ENCODE measurements at places on chromosomes 1 and 21.

- DNase-seq: no peak
Measured at GRCh38 chr1:198265073-198265661, 108.4 kb downstream of the NEK7 start.

DNA sequence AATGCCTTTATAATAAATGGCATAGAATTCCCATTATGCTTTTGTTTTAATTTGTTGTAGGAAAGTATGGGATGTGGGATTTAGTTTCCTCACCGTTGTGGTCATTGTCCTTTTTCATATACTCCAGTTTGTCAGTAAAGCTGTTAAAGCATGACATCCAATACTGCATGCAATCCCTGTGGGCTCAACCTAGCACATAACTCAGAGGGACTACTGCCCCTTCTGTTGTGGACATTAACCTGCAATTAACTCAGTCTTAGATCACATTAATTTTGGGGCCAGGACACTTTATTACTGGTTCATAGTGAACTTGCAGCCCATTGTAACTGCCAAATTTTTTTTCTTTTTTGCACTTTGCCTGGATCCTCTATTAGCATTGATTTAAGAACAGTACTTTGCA is 112.5 kb downstream of the DNM3 start:
- no peak for DNase-seq

DNA sequence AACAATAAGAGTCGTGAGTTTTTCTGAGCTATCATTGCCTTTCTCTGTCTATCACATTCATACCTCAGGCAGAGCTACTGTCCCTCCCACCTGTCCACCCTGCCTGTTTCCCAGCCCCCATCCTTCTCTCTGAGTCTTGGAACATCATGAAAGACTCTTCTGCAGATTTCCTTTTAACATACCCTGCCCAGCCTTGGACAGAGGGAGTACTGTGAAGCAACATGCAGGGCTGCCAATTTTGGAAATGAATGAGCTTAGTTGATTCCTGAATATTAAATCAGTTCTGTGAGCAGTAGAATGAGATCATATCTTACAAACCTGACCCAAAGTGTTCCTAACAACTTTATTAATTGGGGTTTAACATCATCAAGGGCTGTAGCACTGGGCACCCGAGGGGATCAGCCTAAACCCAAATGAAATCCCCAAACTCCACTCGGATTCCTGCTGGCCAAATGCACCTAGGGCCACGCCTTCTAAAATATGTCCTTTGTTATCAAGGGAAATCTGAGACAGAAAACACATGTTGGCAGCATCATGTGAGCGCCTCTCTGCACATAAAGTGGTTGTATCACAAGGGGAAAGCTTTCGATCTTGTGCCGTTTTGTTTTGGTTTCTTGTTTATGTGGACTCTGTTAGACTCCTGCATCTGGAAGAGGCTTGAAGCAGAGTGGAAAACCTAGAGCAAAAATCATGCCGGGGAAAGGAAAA is 357.6 kb downstream of the KIF26B start:
- DNase-seq: no peak

DNA sequence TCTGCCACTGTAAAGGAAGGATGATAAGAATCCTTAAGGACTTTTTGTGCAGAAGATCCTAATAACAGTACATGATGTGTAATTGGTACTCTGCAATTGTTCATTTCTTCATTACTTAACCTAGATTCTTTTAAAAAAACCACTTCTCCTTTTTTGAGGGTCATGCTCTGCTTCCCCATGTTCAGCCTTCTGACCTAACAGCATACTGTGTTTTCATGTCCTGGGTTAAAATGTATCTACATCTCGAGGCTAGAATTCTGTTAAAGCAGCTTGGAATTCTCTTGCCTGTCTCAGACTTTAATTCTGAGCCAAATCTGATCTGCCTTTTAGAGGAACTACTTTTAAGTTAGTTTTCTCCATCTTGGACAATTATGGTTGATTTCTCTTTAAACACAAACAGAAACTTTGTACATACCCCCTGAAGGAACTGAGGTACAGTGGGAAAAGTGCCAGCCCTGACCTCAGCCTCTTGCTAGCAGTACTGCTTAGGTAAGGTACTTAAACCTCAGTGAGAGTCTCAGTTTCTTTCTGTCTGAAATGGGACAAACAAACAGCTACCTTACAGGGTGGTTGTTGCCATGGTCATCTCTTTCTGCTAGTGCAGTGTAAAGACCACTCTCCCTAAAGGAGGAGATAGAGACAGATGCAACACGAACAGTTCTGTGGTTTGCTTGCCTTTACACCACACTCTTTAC is 103.2 kb upstream of the DYNLT5 start:
- DNase-seq: no peak

- DNase-seq: no peak
Measured at GRCh38 chr21:44579056-44579832, 1.2 kb downstream of the KRTAP10-5 start.

DNA sequence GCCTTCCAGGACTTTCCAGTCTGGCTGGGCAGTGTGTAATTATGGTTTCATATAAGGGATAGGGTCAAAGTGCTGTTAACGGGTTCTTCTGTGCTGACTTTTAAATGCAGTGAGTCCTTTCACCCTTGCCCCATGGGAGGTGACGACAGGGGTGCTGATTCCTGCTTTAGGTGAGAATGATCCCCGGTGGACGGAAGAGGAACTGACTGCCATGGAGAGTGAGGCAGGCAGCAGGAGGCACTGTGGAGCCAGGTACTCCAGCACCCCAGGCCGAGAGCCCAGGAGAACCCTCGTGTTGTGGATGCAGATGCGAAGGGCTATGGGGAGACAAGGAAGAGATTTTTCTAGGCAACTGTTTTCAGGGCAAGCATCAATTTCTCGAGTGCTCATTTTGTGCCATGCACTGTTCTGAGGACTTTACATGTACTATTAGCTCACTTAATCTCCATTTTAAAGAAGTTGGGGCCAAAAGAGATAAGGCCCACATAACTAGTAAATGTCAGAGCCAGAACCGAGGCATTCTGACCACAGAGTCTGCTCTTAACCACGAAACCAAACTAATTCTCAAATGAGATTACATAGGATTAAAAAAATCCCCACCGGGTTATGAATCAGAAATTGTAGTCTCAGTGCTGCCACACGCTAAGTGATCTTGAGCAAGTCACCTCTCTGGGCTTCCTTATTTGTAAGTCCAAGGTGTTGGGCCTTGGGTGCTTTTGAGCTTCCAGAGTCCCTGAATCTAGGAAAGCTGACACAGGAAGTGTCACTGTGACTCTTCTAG is 28.2 kb downstream of the STPG1 start:
- DNase-seq: no peak

- no peak for DNase-seq
Measured at GRCh38 chr1:165912638-165913037, 85.2 kb downstream of the UCK2 start.

GRCh38 chr1:4565801-4566449 is 88.5 kb upstream of the AJAP1 start:
- no peak for DNase-seq

DNA sequence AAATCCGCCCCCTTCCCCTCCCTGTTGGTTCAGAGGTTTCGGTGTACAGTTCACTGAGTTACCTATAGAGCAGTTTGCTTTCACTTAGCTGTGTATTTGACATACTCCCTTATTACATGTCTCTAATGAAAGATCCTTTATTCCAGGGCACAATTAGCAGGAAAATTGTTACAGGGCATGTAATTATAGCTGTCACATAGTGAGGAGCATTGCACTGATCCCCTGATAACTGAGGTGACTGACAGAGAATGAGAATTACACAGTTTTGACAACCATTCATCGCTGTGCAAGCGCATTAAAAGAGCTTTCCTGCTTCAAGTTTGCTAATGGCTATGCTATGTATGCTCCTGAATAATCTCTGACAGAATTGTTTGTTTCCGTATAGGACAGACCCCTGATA is 26.9 kb downstream of the DAP3 start:
- DNase-seq: no peak

DNA sequence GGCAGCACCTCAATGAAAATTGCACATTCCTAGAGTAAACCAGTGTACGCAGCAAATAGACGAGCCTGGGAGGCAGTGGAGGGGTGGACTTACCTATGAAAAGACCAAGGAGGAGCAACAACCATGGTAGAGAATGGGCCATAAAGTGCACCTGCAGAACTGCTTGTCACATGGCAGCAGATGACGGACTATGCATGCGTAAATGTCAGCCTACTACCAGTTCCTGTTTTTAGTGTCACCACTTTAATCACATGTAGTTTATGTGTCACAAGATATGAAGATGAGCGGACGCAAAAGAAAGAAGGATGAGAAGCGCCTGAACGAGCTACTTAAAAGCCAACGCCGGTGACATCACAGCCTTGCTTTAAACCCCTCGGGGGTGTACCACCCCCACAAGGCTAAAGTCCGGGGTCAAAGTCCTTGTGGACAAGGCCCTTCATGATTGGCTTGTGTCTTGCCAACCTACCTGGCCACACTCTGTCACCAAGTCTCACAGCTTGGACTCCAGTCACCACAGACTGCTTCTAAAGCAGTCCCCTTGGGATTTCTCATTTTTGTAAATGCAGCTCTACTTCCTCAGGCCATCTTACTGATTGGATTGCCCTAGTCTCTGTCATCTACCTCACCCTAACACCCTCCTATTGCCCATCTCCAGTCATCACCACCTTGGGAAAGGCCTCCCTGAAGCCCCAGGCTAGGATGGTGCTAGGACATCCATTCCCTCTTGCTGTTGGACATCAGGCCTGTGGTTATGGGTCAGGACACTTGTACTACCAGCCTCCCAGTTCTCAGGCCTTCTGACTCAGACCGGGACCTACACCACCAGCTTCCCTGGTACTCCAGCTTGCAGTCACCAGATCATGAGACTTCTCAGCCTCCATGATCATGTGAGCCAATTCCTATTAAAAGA is 6.0 kb upstream of the LY9 start:
- no peak for DNase-seq

DNA sequence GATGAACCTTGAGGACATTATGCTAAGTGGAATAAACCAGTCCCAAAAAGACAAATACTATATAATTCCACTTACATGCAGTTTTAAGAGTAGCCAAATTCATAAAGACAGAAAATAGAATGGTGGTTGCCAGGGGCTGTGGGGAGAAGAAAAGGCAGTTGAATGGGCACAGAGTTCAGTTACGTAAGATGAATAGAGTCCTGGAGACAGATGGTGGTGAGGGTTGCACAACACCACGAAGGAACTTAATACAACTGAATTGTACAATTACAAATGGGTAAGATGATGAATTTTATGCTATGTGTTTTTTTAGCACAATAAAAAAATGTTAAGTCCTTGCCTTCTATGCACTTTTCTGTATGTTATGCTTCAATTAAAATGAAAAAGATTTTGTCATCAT is 66.6 kb downstream of the CD34 start:
- no peak for DNase-seq

DNA sequence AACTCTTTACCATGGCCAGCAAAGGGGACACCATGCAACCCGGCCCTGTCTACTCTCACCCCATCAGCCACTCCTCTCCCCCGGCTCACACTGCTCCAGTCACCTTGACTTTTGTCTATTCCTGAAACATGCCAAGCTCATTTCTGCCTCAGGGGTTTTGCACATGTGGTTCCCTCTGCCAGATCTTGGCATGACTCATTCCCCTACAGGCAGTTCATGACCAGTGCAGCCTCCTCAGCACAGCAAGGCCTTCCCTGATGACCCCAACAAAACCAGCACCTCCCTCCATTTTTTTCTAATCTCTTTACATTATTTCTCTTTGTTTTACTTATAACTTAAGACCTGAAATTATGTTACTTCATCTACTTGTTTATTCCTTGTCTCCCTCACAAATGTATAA is 58.6 kb upstream of the GJB5 start:
- DNase-seq: no peak

- no peak for DNase-seq
Measured at GRCh38 chr1:31591425-31592093, 15.2 kb downstream of the TINAGL1 start.

DNA sequence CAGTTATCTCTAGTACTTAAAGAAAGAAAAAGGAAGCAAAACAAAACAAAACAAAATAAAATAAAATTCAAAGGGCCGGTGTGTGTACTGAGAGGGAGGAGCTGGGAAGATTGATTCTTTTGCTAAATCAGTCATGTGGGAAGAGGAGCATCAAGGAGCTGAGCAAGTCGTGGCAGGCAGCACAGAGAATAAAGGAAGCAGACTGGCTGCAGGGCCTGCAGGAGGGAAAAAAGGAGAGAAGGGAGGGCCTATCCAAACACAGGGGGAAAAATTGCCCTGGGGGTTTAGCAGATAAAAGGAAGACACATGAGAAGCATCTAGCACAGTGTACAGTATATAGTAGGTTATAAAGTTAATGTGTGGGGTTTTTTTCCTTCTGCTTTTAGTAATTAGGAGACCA is 27.6 kb downstream of the AGO4 start:
- DNase-seq: no peak

Measured in stimulated activated CD8-positive, alpha-beta memory T cell treated with anti-CD3 and anti-CD28 coated beads, Interleukin-12 subunit alpha, Interleukin-12 subunit beta, amount 100 ng/mL, for 4 hours (primary cell).